ENCODE measurements at places on chromosomes 11 and 22.

DNA sequence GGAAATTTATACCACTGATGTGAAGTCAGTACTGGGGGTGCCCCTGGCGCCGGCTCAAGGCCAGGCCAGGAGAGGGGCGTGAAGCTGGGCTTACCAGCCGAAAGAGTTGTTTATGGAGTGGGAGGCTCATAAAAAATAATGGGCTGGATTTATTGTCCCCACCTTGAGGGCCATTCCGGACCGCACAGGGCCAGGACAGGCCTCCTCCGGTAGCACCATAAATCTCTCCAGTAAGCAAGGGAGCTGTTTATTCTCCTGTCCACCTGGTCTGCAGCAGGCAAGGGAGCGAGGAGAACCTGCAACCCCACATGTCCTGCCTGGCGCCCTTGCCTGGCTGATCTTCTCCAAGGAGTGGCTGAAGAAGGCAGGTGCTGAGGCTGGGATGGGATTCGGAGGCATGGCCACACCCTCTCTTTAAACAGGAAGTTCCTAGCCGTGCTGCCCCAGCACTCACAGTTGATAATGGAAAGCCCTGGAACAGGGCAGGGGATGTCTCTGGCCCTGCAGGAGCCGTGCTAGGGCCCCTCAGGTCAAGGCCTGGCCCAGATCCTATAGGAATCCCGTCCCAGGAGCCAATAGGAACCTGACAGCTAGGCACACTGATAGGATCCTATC lies 65.1 kb downstream of the SCUBE1 start:
- DNase-seq = no peak

- no peak for DNase-seq
Observed at GRCh38 chr11:92131289-92131865, 93.2 kb upstream of the FAT3 start.

GRCh38 chr11:31529189-31529588 lies 19.6 kb downstream of the ELP4 start:
- no peak for DNase-seq

DNA sequence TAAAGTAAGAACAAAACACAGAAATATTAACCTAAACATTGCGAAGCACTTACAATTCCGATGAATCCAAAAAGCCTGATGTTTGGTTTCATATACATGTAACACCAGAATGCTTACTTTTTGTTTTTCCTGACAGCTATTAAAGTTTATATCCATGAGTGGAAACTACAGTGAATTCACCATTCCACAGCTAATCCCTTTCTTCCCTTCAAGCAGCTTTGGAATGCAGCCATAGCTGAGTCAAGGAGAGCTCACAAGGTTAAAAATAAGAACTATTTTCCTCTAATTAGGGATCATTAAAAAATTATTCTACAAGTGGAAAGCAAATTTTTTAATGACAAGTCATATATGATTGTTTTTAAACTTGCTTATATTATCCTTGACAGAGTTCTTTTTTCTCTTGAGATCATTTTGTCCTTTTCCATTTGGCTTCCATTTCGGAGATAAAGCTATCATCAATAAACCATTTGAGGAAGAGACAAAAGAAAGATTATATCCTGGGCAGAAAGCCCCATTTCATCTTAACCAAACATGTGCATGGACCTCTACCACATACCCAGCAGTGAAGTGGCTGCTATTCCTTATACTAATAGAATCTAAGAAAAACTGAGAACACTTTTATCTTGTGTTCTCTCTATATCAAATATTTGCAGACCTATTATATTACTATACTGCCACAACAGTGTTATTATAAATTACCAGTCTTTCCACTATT lies 19.7 kb upstream of the FIBIN start:
- DNase-seq = no peak

DNA sequence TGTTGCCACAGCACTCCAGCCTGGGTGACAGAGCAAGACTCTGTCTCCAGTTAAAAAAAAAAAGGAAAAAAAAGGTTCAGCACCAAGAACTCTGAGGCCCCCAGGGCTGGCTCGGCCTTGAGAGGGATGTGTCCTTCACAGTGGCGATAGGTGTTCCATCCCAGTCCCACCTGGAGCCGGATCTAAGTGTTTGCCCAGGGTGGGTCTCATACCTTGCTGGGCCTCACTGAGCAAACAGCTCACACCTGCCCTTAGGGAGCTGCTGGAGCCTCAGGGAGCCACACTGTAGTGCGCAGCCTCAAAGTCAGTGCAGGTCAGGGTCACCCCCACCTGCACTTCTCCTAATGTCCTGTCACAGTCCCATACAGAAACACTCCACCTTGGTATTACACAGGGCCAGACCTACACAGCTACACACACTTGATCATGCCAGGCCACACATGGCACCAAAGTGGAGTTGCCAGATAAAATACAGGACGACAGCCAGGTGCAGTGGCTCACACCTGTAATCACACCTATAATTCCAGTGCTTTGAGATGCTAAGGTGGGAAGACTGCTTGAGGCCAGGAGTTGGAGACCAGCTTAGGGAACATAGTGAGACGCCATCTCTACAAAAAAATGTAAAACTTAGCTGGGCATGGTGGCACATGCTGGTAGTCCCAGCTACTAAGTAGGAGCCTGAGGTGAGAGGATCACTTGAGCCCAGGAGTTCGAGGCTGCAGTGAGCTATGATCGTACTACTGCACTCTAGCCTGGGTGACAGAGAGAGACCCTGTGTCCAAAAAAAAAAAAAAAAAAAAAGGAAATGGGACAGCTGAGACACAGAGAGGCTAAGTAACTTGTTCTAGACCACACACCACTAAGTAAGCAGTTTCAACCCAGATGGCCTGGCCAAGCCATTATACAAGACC lies 7.3 kb downstream of the STARD10 start:
- DNase-seq = no peak

DNA sequence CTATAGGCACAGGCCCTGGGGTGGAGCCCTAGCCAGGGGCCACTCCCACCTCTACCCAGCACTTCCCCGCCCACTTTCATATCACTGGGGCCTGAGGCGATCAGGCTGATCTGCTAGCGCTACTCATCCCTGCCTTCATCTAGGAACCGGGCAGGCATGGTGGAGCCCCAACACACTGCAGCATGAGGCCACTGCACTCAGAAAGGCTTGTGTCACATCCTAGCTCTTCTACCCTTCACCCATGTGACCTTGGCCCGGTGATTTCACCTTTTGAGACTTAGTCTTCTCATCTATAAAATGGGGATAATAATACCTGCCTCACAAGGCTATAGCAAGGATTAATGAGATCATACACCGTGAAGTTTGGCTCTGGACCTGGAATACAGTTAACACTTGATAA lies 18.1 kb upstream of the GDPD5 start:
- DNase-seq = no peak

- no peak for DNase-seq
Observed at GRCh38 chr11:120522736-120523135, 11.2 kb downstream of the GRIK4 start.

- no peak for DNase-seq
Observed at GRCh38 chr22:23581260-23581650, 1.2 kb upstream of the IGLL1 start.

- no peak for DNase-seq
Observed at GRCh38 chr22:26839216-26839615, 181.8 kb downstream of the MIAT start.

GRCh38 chr11:66889960-66890359 lies 33.1 kb downstream of the LRFN4 start:
- no peak for DNase-seq

DNA sequence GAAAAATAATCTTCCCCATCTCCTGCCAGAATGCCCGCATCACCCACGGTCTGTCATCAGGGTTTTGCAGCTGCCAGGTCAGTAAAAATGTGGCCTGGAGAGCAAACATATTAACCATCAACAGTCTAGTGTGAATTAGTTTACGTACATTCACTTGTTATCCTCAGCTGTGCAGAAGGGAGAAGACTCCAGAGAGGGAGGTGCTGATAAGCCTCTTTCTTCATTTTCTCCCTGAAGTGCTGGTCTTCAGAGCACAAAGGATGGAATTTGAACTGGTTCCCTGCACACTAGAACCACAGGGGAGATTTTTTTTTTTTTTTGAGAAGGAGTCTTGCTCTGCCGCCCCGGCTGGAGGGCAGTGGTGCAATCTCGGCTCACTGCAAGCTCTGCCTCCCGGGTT lies 8.2 kb downstream of the FGF19 start:
- no peak for DNase-seq

- DNase-seq = no peak
Observed at GRCh38 chr11:7559398-7560283, 45.8 kb downstream of the PPFIBP2 start.

GRCh38 chr22:36514766-36515165 lies 7.9 kb upstream of the FOXRED2 start:
- no peak for DNase-seq

All from left forelimb (tissue), 1 donor.